ENCODE measurements at places on chromosomes 13 and 19.

- DNase-seq, result no peak
Measured at GRCh38 chr13:112465251-112466131, 89.3 kb downstream of the SPACA7 start.

DNA sequence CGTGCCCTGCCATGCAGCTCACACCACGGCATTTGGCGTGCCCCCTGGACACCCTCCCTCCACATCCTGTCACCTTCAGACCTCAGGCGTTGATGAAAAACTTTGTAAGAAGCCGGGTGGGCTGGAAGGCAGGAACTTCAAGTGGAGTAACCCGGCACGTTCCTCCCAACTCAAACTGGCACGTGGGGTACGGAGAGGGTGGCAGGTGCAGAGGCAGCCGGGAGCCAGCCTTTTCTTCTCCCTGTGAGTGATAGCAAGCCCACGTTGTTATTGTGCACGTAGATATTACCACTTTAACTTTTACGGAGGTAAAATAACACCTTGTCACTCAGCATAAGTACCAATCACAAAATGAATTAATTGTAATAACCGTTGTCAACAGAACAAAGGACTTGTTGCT, 198.0 kb downstream of the ZNF536 start:
- DNase-seq, result no peak

DNA sequence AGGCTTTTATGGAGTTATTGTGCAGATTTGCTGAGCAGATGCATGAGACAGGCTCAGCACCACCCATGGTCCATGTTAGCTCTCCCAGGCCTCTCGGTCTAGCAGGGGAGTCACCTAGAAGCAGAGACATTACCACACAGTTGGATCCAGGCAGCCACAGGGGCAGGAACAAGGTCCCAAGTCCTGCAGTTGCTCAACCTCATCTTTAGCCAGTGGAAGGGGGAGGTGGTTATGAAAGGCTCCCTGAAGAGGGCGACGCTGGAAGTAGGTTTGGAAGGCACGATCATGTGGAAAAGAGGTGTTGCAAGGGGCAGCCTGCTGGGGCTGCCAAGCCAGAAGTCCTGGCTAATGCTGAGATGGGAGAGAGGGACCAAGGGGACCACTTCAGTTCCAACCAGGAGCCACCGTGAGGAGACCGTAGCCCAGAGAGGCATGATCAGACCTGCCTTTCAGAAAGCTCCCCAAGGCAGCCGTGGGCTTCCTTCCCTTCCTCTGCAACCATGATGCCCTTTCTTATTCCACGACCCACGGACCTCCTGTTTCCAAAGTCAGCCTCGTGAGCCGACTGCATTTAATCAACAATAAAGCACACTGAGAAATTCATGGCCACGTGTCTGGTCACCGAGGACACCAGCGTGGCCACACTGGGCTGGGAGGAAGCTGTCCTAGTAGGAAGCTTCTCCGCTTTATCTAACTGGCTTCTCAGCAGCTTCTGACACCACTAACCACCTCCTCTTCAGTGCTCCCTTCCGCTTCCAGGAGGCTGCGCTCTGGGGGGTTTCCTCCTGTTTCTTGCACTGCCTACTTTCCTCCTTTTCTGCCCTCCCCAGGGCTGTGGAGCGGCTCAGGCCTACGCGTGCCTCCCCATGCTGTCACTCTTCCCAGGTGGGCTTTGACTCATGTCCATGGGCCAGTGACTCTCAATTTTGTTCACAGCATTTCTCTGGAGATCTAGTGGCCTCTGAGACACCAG, 2.6 kb downstream of the AP1M1 start:
- no peak for DNase-seq

GRCh38 chr19:3293560-3293959, 69.1 kb downstream of the CELF5 start:
- no peak for DNase-seq

DNA sequence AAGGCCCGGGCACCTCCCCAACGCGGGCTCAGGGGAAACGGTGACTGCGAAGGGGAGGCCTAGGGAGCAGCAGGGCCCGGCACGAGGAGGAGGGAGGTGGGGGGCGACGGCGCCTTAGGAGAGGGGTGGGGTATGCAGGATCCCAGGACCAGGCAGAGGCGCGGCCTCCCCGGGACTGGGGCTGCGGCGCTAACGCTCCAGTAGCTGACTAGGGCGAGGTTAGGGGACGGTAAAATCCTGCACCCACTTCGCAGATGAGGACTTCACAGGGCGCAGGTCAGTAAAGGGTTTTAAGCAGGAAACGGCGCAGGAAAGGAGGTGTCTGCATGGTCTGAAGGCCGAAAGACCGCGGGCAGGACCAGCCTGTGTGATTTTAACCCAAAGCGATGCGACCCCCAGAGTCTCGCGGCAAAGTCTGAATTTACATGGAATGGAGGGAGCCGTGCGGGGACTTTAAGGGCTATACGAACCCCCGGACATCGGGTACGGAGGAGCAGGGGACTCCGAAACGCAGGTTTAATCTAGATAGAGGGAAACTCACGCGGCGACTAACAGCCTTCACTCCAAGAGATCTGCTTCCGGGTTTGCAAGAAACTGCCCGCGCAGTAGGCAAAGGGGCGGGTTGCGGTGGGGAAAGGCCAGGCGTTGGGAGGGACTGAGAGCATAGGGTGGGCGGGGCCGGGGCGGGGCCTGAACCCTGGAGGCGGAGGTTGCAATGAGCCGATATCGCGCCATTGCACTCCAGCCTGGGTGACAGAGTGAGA, at the start of gene ZNF665:
TSS of gene ZNF665 (minus strand) at position 588 of the 764 bp plus-strand sequence. CDS start 10,460 bp downstream, outside the sequence.
- peak; percentile 72 for DNase-seq

DNA sequence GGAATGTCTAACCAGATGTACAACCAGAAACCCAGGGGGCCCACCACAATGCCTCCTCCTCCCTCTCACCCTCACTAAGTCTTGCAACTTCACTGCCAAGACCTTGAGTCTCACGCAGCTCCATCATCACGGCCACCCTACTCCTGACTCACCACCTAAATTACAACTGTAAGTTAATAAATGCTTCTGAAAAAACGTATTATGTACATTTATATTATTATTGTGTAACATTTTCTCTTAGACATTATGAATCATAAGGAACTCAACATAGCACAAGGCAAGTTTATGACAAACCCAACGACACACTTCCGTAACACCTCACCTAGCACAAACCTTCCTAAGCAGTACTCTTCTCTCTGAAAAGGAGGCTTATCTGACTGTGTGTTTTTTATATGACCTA, 20.7 kb downstream of the MIPEP start:
- DNase-seq, result no peak

DNA sequence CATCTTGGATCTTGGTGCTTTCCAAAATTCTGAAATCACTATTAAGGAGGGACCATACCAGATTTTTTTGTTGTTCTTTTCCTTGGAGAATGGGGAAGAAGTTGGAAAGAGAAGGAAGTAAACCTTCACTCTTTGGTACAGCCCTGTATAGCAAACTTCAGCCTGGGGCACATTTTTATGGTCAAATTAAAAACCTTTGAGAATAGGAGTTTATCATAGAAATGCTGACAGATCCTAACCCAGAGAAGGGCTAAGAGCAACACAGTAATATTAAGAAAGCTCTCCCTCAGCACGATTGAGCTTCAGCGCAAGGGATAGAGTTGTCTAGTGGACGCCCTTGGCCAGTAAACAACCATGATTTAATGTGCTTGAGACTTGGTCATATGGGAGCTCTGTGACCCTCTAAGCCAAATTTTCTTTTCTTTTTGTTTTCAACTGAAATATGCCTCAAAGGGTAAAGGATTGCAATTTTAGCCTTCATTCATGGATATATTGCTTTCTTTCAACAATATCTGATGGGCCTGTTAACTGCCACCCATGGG, 294.3 kb upstream of the MAB21L1 start:
- DNase-seq, result no peak

DNA sequence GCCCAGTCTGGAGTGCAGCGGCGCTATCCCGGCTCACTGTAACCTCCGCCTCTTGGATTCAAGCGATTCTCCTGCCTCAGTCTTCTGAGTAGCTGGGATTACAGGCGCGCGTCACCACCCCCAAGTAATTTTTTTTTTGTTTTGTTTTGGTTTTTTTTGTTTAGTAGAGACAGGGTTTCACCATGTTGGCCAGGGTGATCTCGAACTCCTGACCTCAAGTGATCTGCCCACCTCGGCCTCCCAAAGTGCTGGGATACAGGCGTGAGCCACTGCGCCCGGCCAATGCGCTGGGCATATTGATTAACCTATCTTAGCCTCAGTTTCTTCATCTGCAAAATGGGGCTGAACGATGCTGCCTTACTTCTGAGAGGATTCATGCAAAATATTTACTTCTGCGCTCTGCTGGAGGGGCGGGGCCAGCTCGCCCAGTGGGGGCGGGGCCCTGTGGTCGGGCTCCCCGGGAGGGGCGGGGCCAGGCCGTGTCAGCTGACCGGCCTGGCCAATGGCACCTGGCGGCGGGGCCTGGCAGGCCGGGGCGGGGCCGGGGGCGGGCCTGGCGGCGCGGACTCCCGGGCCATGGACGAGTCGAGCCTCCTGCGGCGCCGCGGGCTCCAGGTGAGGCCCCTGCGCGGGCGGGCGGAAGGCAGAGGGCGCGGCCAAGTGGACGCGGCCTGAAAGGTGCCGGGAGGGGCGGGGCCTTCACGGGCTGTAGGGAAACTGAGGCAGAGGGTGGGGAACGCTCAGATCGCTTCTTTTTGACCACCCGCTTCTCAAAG, at the start of gene MAST3:
TSS of gene MAST3 (plus strand) at position 562 of the 776 bp plus-strand sequence. CDS start at position 577, 15 bp downstream.
- DNase-seq, result peak; percentile 87

GRCh38 chr13:48715977-48716376, 62.2 kb downstream of the CYSLTR2 start:
- no peak for DNase-seq

DNA sequence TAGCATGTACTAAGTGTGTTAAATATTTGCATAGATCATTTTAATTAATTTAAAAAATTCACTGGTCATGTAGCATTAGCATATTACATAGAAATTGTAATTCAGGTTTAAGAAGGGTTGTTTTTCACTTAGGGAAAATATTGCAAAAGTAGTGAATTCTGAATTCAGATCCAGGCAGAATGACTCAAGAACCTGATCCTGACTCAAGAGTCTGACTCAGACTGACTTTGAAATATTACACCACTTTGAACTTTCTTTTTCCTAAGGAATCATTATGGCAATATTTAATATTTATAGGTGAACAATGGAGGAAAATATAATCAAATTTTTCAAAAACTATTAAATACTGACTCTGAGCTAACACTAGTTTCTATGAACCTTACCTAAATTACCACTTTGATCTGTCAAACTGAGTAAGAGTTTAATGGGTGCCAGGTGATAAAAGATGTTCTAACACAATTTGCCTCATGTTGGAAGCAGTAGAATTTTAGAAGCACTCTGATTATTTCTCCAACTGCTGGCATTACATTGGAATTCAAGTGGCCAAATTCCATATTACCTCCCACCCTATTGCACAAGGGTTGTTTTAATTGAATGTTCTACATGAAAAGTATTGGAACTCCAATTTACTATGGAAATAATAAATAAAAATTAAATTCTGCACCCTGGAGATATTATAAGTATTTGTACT, 261.6 kb downstream of the SLITRK1 start:
- no peak for DNase-seq

- no peak for DNase-seq
Measured at GRCh38 chr19:44912854-44913253, 1.6 kb upstream of the APOC1 start.

GRCh38 chr19:51750400-51751094, 1.1 kb downstream of the FPR1 start:
- DNase-seq, result no peak

Measured in T-helper 1 cell (primary cell).